ENCODE measurements at places on chromosomes 5 and 9. TPM values are rescaled to one million over a fixed set of nuclear protein-coding genes. Genes with fewer than 3 reads are reported as not detected.
A peak's percentile ranks its signal among the peaks of the same experiment; 100 is the strongest.

GRCh38 chr9:136059851-136060670, 35.0 kb downstream of the NACC2 start:
- DNase-seq: no peak

DNA sequence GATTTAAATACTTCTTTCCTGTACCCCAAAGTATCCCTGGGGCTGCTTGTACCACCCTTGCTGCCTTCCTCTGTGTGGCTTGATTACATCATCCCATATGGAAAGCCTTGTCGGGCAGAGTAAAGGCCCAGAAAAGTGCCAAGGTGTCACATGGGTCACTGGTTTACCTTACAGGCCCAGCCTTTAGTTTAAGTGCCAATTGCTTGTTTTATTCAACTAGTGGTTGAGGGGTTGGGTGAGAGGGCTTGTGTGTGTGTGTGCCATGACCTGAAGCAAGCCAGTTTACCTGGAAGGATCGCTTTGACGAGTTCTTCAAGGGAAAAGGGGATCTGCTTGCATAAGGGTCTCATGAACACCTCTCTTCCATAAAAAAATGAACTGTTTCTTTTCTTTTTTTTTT, 7.8 kb upstream of the HSPA9 start:
- no peak for DNase-seq

GRCh38 chr9:125272697-125273096, 11.1 kb downstream of the GAPVD1 start:
- no peak for DNase-seq

GRCh38 chr5:134051305-134051704, 46.5 kb upstream of the VDAC1 start:
- DNase-seq: no peak

GRCh38 chr5:140293091-140293848, 9.6 kb downstream of the PFDN1 start:
- no peak for DNase-seq

DNA sequence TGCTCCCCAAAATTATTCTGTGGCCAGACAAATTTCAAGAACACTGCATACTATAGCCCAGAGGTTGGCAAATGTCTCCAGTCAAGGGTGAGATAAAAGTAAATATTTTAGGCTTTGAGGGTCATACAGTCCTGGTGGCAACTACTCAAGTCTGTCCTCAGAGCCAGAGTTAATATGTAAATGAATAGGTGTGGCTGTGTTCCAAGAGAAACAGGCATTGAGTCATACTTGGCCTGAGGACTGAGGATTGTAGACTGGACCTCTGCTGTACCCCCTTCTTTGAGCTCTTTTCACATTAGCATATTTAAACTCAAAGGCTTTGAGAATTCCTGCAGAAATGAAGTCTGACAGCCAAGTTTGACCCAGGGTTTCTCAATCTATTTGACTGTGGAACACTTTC, 129.2 kb upstream of the PTCH1 start:
- no peak for DNase-seq

- DNase-seq: no peak
Observed at GRCh38 chr9:105359892-105360291, 87.9 kb upstream of the FSD1L start.

DNA sequence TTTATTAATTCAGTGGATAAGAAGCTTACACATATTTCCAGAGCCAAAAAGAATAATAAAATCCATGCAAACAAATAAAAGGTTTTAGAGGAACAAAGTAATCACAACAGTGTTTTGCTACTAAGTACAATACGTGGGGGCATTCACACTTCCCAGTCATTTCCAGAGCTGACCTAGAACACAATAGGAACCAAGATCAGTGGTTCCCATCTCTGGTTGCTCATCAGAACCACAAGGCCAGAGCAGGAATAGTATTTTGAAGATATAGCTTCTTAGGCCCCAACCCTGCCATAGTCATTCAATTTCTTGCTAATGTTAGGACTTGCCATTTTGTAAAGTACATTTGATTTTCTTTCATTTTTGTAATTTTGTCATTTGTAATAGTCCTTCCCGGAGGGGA, 215.4 kb downstream of the NR3C1 start:
- no peak for DNase-seq

DNA sequence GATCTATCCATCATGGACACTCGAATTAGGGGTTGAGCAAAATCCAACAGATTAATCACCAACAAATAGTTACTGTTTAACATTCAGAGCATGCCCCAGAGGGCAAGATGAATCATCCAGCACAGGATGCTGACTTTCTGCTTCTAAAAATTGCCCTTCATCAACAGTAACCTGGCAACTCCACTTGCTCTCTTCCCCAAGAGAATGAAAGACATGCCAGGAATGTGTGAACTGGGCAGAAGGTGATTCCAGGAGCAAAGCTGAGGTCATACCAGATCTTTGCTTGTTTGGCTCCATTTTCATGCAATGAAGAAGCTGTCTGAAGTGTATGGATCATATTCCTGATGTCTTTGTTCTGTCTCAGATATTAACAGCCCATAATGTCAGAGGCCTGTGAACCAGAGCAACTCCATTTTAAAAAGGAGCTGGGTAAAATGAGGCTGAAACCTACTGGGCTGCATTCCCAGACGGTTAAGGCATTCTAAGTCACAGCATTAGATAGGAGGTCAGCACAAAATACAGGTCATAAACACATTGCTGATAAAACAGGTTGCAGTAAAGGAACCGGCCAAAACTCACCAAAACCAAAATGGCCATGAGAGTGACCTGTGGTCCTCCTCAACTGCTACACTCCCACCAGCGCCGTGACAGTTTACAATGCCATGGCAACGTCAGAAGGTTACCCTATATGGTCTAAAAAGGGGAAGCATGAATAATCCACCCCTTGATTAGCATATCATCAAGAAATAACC, 2.5 kb upstream of the ZNF367 start:
- DNase-seq: no peak

- DNase-seq: peak; percentile 69
Observed at GRCh38 chr9:2418619-2419018, 203.0 kb upstream of the VLDLR start.

DNA sequence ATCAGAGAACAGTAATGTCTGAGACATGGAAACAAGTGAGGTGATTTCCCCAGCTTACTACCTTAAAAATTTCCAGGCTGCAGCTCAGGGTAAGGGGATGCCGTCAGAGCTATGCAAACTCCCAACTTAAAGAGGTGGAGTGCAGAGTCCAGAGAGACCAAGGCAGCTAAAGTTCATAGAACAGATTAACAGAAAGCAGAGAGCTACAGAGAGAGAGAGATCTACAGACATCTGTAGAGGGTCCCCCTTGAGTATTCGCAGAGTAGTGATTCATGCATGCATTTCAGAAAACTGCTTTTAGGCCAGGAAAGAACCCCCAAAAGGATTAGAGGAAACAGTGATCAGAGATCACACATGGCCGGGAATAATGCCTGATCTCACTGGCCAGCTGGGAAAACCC, 306.2 kb upstream of the PUM3 start:
- peak; percentile 43 for DNase-seq

- DNase-seq: no peak
Observed at GRCh38 chr5:60703944-60704343, 4.0 kb upstream of the DEPDC1B start.

GRCh38 chr5:118968406-118968911, 19.9 kb downstream of the DTWD2 start:
- DNase-seq: no peak

- no peak for DNase-seq
Observed at GRCh38 chr5:56317923-56318561, 84.9 kb upstream of the ANKRD55 start.

GRCh38 chr5:170619869-170620268, 116.0 kb downstream of the KCNIP1 start:
- no peak for DNase-seq

- DNase-seq: no peak
Observed at GRCh38 chr9:87950765-87951488, 23.4 kb downstream of the CDK20 start.

- no peak for DNase-seq
Observed at GRCh38 chr5:946720-947625, 54.3 kb downstream of the TRIP13 start.

- no peak for DNase-seq
Observed at GRCh38 chr9:15622318-15622971, 69.6 kb downstream of the CCDC171 start.

GRCh38 chr9:137162505-137163364, 7.1 kb downstream of the LRRC26 start:
- no peak for DNase-seq

- no peak for DNase-seq
Observed at GRCh38 chr5:172003746-172004145, 2.7 kb downstream of the FBXW11 start.

DNA sequence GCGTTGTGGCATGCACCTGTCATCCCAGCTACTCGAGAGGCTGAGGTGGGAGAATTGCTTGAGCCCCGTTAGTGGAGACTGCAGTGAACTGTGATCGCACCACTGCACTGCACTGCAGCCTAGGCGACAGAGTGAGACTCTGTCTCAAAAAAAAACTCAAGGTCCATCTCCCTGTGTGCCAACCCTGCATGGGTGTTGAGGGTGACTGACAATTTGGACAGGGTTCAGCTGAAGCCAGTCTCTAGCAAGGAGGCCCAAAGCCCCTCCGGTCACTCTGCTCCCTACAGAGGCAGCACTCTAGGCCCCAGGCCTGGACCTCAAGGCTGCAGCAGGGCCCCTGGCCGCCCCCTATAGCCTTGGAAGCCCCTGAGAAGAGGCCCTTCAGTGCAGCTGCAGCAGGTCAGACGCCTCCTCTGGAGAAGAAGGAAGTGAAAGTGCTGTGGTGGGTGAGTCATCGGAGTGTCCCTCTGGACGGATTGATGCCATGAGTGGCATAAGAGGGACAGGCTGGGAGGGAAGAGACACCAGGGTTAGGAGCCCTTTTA, 39.2 kb upstream of the NEK6 start:
- DNase-seq: peak; percentile 28

- no peak for DNase-seq
Observed at GRCh38 chr5:107203243-107203642, 467.5 kb downstream of the EFNA5 start.

DNA sequence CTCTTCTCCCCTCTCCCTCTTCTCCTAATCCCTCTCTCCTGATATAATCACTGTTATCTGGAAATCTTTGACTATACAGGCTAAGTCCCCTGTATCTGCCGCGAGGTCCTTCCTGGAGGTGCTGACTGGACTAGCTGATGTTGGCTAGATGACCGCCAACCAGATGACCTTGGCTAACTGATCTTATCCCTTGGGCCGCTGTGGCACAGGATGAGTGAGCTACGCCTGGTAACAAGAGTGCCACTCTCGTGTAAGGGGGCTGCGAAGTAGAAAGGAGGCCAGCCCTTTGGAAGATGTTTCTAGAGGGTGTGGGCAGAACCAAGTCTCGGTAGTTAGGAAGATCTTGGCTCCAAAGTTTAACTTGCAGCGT, 345 bp upstream of the PRRC1 start:
- DNase-seq: no peak

DNA sequence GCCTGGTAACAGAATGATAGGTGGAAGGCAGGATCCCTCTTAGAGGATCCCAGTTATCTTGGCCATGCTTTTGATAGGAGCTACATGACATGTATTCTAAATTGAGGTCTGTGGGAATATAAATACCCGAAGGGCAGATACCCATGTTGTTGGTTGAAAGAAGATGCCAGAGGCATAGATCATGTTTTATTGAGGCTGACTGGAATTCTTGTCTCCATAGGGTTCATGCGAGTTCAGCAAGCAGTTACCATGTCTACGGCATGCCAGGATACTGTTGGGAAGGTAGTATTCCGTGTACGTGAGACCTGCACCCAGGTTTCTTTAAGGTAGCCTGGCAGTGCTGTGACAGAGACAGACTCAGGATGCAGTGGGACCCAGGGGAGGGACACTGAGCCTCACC, 230.7 kb downstream of the NR3C1 start:
- DNase-seq: no peak

- no peak for DNase-seq
Observed at GRCh38 chr9:78775696-78776295, 478.9 kb downstream of the PSAT1 start.

GRCh38 chr5:35881758-35882157, 25.1 kb downstream of the IL7R start:
- DNase-seq: no peak

- DNase-seq: no peak
Observed at GRCh38 chr9:75988663-75989062, 98.2 kb downstream of the PCSK5 start.

DNA sequence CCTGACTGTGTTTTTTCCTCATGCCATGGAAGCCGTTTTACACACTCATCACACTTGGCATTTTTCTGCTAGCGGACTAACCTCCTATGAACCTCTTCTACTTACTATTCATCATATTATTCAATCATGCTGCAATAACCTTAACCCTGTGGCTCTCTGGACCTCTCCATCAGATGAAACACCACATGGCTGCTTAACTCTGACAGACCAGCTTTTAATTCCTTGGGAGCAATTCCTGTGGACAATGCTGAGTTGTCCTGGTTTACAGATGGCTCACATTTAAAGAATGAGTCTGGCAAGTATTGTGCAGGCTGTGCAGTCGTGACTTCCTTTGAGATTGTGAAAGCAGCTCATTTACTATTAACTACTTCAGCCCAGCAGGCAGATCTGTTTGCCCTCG, 9.0 kb downstream of the OR1J1 start:
- DNase-seq: no peak

The SLC28A3 gene
- not detected for polyA plus RNA-seq

The DDX4 gene
- polyA plus RNA-seq: 0.23 TPM

The GLDC gene
- 1.3 TPM for polyA plus RNA-seq

The TMEM232 gene
- 1.0 TPM for polyA plus RNA-seq

The MAMDC2 gene
- 5.4 TPM for polyA plus RNA-seq

The CACFD1 gene
- polyA plus RNA-seq: 18.5 TPM

The PCDHGA5 gene
- polyA plus RNA-seq: 2.6 TPM

The PTCH1 gene
- 7.3 TPM for polyA plus RNA-seq

Measured in hindlimb muscle (tissue), 1 donor.